ENCODE measurements at places on chromosomes 3 and 15.
A peak's percentile ranks its signal among the peaks of the same experiment; 100 is the strongest.

GRCh38 chr15:97234851-97235610 is 725.5 kb upstream of the ARRDC4 start:
- peak; percentile 29 for DNase-seq

- no peak for DNase-seq
Measured at GRCh38 chr3:53040351-53040820, 5.5 kb downstream of the SFMBT1 start.

GRCh38 chr3:77052051-77052501 is 12.2 kb downstream of the ROBO2 start:
- DNase-seq, result no peak

DNA sequence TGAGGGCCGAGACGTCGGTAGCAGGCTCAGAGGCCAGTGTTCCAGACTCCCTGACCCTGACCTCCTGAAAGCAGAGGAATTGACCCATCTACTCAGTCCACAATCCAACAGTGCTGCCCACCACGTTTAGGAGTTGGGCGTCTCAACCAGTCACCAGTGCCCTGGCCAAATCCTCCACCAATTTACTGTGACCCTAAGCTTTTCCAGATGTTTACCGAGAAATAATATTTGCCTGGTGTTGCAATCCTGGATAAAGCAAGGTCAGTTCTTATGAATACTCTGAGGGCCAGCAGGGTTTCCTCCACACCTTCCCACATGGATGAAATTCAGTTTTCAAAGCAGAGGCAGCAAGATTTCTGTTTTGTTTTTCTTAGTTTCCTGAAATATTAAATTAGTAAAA is 7.5 kb upstream of the APOD start:
- no peak for DNase-seq

GRCh38 chr15:29074045-29074444 is 188.3 kb downstream of the APBA2 start:
- no peak for DNase-seq

Measured in amniotic epithelial cell (primary cell).